Activated T-cell treated with anti-CD3 and anti-CD28 coated beads, Interleukin-2, amount 50 U/mL, for 72 hours (primary cell): ENCODE measurements at places on chromosomes 7 and 10. TPM values are rescaled to one million over a fixed set of nuclear protein-coding genes. Genes with fewer than 3 reads are reported as not detected.

DNA sequence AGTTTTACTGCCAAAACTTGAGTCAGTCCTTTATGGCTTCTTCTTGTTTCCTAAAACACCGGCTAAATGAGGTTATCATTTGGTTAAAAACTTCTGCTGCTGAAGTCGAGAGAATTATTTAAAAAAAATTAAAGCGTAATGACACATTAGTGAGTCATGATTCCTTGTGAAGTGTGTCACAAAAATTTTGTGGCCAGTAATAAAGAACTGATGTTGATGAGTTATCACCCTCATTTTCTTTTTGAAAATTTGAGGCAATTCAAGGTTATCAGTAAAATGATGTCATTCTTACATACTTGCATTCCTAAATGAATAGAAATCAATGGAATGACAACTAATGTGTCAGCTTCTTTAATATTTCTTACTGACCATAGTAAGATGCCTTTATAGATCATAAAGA lies 427.4 kb downstream of the SORCS3 start:
- no peak for DNase-seq

GRCh38 chr7:29564496-29565223 lies 1.0 kb downstream of the PRR15 start:
- no peak for DNase-seq

- no peak for DNase-seq
These were observed 53.0 kb upstream of the CABCOCO1 start for GRCh38 chr10:61609701-61610100.

DNA sequence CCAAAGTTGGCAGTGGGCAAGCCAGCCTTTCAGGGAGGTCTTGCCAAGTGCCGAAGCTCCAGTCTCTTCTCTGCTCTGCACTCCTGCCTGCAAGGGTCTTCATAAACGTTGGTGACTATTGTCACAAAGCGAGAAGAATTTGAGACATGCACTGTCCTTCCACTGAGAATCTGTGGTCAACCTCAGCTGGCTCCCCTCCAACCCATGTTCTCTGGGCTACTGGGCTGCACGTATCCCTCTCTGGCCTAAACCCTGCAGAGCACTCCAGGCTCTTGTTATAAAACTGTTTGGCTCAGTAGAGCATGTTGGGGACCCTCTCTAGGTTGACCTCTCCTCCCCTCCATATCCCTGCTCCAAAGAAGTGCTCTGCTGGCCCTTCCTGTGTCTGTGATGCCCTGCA lies 260.4 kb upstream of the NFE2L3 start:
- DNase-seq = no peak

GRCh38 chr7:34751725-34752643 lies 94.0 kb downstream of the NPSR1 start:
- DNase-seq = no peak

GRCh38 chr7:53470336-53470970 lies 435.0 kb downstream of the POM121L12 start:
- DNase-seq = no peak

GRCh38 chr7:115260381-115260780 lies 338.5 kb downstream of the MDFIC start:
- DNase-seq = no peak

DNA sequence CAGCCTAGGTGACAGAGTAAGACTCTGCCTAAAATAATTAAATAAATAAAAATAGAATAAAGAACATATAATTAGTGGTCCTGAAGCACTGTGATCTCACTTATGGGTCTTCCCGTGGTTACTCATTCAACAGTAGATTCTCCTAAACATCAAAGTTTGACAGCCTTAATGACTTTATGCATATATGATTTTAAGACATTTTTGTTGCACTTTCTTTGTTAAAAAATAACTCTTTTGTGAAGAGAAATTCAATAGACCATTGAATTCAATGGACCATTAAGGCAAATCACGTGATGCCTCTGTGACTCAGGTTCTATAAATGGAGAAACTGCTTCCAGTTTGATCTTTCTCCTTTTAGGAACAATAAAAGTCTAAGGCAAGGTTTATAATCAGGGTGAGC lies 59.6 kb downstream of the ATOH7 start:
- no peak for DNase-seq

DNA sequence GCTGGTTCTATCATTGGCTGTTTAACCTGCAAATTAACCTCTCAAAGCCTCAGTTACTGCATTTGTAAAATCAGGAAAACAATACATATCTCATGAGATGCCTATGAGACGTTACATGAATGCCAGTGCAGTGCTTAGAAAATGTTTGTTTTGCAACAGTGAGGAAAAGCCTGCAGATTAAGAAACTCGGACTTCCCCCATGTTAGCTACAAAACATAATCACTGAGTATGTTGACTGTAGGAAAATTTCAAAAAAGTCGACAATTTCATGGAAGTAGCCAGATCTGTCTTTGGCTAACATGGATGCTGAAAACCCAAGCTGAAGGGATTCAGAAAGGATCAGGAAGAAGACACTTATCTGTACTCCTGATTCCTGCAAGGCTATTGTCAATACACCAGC lies 121.4 kb downstream of the TRIL start:
- DNase-seq = no peak

DNA sequence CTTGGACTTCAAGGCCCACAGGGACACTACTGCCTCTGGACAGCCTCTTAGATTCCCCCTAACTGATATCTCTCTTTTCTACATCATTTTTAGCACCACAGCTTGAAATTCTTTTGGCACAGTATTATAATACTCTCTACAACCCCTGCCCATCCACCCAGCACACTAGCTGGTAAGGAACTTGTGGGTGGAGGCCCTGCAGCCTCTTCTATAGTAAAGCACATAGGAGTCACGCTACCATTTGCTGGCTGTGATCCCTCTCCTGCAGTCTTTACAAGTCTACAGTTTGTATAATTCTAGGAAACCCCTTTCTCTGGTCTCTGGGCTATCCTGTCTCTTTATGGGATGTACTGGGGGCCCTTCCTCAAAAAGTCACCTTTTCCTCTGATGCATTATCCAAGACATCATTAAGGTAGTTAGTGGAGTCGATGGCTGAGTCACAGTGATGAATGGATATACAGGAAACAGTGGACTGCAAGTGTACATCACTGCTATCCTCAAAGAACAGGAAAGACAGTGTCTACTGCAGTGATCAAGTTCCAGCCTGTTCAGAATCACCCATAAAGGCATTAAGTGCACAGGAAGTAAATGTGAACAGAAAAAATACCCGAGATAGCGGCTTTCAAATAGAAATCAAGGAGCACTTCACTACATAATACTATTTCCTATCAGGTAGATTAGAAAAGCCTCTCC lies 54.4 kb downstream of the STK17A start:
- no peak for DNase-seq

DNA sequence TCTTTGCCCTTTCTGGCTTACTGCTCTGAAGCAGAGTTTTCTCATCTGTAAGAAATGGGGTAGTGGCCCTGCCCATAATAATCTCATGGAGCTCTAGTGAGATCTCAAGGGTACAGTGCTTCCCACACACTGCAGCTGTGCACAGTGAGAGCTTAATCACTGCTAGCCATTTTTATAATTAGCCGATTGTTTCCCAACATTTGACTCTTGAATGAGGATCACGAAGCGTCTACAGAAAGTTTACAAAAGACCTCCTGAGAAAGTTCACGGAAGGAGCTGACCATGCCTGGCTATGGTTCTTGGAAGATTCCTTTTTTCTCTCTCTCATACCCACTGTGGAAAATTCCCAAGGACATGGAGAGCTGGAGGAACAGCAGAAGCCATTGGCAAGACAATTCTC lies 70.4 kb downstream of the FAM171A1 start:
- DNase-seq = no peak

DNA sequence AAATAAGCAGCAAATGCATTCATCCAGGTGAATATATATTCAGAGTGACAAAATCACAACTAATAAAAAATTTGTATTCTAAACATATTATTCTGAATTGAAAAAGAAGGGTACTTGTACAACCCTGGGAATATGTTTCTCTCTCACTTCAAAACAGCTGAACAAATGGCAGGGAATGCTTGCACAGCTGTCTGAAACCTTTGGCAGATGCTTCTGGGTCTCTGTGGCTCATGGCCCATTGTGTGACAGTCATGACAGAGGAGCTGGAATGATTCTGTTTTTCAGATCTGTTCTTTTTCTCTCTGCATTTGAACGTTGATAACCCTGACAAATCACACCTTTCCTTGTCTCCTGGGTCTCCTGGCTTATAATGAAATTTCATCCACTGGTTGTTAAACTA lies 275.7 kb upstream of the FZD1 start:
- no peak for DNase-seq

- no peak for DNase-seq
These were observed 11.8 kb downstream of the MACROH2A2 start for GRCh38 chr10:70064486-70064885.

DNA sequence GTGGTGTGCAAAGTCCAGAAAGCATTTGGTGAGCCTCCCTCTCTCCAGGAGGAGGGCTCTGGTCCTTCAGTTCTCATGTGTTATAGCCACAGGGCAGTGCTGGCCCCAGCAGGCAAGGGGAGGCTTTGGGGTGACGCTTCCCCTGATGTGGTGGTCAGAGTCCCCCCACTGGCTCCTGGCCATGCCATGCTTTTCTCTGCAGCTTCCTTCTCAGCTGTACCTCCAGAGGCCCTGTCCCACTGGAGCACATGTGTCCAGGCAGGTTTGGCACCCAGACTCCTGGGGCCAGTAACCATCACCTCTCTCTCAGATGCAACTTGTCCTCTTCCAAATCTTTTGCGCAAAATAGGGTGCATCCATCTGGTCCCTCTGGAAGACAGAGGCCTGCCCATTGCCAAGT lies 233.0 kb upstream of the ZNF32 start:
- DNase-seq = no peak

DNA sequence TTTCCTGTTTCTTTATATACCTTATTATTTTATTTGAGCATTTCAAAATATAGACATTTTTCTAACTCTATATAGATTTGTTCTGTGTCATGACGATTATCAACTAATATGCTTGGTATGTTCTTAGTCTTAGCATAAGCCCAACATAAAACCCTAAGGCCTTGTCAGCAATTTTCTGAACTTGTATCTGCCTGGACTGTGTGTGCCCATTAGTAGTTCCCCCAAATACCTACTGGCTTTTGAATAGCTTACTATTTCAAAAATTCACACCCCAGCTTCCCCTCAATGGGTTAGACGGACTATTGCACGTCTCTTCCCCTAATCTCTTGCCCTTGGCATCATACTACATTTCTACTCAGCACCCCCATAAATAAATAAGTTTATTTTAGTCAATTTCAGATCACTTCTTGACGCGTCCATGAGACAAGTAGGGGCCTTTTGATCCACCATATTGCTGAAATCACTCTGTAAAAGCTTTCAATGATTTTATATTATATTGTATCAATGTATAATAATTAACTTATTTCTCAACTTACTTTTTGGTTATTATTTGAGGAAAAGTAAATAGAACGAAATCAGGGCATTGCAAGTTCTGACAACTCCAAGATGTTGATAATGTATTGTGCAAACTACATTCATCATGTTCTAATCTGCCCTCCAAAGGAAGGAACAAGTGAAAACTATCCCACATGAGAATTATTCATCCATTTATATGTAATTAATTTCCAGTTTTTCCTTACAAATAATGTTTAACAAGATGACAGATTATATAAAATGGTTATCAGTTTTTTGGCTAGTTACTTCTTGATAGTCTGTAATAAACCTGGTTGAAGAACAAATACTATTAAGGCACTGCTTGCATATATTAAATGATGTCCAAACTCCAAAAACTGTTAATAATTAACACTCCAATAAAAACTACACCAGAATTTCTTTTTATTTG lies 1.1 kb upstream of the AKR1C3 start:
- DNase-seq = no peak

GRCh38 chr10:97378933-97379921 lies 21.9 kb downstream of the RRP12 start:
- no peak for DNase-seq

DNA sequence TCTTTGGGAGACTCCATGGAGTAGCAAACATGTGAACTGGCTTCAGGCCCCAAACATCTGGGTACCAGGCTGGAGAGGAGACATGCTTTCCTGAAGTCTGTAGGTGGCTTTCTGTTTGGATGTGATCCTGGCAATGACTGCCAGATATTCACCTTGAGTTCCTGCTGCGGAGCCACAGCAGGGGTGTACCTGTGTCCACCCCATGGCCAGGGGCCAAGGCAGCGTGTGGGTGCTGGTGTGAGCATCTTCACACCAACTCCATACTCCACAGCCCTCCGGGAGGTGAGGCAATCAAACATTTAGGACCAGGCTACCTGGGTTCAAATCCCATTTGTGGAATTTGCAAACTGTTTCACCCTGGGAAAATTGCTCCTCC lies 113.0 kb downstream of the ADCY1 start:
- DNase-seq = no peak

DNA sequence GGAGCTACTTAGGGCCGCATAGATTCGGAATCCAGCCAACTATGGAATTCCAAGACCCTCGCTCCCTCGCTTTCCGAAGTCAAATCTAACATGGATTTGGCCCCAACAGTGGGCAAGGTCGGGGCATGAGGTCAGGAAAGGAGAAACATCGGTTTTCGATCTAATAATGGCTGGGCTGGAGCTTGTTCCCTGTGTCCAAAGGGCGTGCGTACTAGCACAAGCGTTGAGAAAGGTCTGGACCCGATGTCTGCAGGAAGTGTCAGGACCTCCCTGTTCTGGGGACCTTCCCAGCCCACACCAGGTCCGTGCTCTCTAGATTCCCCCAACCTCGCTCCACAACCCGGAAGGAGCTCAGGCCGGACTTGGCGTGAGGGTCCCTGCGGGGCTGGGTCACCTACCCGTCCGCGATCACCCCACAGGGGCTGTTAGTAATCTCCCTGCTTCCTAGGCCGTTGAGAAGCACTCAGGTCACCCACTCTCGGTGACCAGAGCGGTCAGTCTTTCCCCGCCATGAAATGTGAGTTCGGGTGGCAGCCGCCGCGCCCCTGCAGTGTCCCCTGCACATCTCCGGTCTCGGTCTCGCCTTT lies 4.8 kb downstream of the FEZF1 start:
- DNase-seq = no peak

GRCh38 chr7:38066391-38066790 lies 111.7 kb upstream of the STARD3NL start:
- no peak for DNase-seq

- DNase-seq = no peak
These were observed 7.6 kb upstream of the TMEM236 start for GRCh38 chr10:17744341-17744861.

GRCh38 chr7:4712281-4713182 lies 30.4 kb downstream of the FOXK1 start:
- no peak for DNase-seq

DNA sequence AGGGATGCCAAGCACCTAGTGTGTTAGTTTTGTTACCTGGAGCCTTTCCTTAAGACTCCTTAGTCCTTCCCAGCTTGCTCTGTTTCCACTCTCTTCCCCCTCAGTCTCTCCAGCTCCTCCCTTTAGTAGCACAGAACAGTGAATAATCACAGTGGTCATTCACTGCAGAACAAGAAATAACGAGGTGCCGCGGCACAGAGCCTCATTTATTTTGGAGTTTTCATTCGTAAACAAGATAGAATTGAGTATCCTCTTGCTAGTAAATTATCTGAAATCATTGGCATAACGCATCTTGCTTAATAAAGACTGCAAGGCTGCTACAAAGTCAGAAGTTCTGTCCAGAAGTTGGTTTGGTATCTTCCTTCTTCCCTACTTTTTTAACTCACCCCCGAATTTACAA lies 129.3 kb upstream of the LANCL2 start:
- no peak for DNase-seq

OLAH gene
- 3.5 TPM for total RNA-seq

ZNF37A gene
- total RNA-seq = 25.3 TPM

ABCC2 gene
- total RNA-seq = 1.5 TPM

RNF32 gene
- 4.2 TPM for total RNA-seq

SFRP5 gene
- not detected for total RNA-seq

HOXA4 gene
- not detected for total RNA-seq

ERCC6 gene
- 29.4 TPM for total RNA-seq

MINDY3 gene
- total RNA-seq = 19.4 TPM
